ENCODE measurements at places on chromosomes 3 and 15.

DNA sequence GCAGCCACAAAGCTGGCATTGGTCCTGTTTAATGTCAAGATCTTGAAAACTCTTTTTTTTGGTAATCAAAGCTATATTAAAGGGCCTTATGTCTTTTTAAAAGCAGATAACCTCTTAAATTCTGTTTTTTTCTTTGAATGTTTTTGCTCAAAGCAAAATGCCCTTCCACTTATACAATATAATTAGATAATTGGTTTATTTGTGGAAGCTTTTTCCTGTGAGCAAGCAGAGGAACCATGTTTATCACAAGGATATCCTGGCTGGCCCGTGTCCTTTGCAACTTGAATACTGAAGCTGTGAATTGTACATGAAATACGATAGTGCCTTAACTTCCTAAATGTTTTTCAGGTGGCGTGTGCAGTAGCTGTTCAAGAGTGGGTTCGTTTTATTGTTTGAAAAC is 2.6 kb downstream of the ST3GAL6 start:
- DNase-seq, result no peak

- no peak for DNase-seq
These were observed 412.9 kb upstream of the GRM7 start for GRCh38 chr3:6448011-6448410.

- DNase-seq, result no peak
These were observed 135.0 kb upstream of the DPH6 start for GRCh38 chr15:35680951-35681350.

- no peak for DNase-seq
These were observed 41.6 kb upstream of the AP3B2 start for GRCh38 chr15:82751308-82751707.

DNA sequence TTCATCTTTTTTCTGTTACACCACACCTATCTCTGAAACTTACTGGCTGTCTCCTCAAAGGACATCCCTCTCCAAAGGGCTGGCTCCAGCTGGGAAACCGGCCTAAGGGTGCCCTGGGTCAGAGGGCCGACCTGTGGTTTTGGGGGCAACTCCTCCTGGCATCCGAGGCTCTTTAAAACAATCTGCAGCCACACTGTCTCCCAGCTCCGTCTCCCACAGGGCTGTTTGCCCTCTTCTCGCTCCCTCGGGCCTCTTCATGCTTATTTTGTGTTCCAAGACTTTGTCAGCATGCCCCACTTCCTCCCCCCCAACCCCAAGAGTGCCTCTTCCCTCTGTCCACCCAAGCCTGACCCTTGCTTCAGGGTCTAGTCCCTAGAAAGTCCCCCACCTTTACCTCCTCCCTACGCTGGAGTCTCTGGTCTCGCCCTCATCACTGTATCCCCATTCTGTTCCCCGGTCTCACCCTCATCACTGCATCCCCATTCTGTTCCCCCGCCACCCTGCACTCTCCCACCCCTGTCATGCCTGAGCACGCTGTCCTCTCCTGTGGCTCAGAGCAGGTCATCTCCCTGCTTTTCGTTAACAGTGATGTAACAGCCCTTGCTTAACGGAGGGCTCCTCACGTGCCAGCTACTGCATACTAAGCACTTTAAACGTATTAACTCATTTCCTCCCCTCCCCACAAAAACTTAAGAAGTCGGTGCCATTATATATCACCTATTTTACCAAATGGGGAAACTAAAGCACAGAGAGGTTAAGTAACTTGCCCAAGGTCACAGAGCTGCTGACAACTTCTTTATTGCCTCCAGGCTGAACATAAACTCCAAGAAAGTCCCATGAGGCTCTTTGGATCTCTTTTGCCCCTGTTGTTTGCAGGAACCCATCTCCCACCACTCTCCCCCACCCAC is 1.1 kb upstream of the CSK start:
- no peak for DNase-seq

DNA sequence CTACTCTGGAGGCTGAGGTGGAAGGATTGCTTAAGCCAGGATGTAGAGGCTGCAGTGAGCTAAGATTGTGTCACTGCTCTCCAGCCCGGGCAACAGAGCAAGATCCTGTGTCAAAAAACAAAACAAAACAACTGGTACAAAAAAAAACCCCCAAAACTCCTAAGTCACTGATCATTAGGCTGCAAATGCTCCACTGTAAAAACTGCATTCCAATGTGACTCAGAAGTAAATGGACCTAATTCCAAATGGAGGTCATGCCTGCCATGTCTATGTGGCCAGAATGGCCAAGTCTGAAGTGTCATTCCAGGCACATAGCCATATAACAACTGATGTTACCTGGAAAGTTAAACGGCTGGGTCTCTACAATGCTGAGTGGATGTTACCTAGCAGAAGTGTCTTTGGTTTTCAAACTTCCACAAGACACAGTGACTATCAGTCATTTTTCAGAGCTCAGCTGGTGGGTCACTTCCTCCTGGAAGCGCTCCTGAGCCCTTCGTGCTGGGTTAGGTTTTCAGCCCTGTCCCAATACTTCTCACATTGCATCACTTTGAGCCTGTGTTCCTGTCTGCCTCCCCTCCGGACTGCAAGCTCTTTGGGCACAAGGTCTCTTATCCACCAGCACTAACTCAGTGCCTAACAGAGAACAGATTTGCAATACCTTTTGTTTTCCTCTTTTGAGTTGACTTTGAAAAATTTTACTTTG is 10.6 kb downstream of the FSTL1 start:
- no peak for DNase-seq

DNA sequence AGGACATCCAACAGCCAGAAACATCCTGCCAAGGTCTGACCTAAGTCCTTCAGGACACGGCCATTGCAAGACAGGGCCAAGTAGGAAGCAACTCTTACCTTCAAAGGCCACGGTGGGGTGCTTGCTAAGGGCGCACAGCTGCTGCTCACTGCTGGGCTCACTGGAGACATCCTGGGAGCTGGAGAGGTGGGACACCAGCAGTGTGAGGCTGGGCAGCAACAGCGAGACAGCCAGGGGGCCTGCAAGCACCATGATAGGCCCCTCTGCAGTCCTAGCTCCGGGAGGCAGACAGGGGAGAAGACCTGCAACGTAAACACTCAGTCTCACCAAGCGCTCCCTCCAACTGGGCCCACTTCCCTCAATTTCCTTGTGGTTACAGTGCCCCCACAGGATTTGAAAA is 79.2 kb downstream of the SEMA5B start:
- no peak for DNase-seq

DNA sequence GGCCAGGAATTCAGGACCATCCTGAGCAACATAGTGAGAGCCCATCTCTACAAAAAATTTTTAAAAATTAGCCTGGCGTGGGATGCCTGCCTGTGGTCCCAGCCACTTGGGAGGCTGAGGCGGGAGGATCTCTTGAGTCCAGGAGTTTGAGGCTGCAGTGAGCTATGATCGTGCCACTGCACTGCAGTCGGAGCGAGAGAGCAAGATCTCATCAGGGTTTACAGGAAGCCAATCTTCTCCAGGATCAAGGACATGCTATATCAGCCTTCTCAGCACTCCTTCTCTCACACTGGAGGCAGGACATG is 451 bp upstream of the STOML1 start:
- no peak for DNase-seq

- peak; percentile 71 for DNase-seq
These were observed 740 bp upstream of the ZBTB47 start for GRCh38 chr3:42652611-42653302.

- no peak for DNase-seq
These were observed 34.7 kb upstream of the SLC41A3 start for GRCh38 chr3:126118591-126118990.

DNA sequence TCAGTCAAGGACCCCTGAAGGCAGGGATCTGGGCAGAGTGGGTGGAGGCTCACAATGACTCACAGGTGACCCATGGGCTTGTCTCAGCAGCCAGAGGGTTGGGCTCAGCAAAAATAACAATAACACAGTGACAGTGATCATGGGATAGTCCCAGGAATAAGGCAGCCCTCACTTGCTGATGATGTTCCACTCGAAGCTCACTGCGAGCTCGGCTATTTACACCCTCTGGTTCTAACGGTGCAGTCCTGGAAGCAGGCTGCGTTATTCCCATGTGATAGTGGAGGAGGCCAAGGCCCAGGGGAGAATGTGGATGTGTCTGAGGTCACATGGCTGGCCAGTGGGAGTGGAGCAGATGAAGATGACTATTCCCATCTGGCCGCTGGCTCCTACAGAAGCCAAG is 16.2 kb downstream of the CCDC33 start:
- no peak for DNase-seq

DNA sequence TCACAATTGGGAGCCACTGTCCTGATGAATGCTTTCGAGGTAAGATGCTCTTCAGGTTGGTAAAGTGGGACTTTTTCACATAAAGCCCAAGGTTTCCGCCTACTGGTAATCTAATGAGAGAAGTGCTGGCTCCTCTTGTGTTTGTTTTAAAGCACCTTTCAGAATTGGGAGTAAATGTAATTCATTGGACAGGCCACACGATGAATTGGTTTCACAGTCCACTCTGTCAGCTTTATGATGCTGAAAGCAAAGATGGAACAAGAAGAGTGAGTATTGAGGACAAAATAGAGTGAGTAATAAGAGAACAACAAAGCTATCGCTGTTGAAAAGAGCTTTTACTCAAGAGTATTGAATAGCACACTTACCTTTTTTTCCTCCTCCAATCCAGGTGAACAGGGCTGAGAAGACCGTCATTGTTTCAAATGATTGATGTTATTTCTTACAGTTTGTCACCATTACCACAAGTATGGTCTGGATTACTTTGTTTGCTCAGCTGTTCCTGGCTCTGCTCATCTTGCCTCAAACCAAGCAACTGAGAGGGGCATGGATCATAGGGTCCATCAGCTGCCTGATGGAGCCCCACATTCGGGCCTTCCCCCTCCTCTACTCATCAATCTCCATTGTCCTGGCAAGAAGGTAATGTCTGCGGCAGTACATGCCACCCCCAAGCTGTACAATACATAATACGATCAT is 136.1 kb upstream of the CNTN4 start:
- DNase-seq, result no peak

- no peak for DNase-seq
These were observed 622.8 kb upstream of the AGTR1 start for GRCh38 chr3:148074946-148075345.

- no peak for DNase-seq
These were observed 18.8 kb upstream of the VGLL4 start for GRCh38 chr3:11662392-11662990.

- no peak for DNase-seq
These were observed 10.6 kb downstream of the PIK3CB start for GRCh38 chr3:138824114-138824506.

DNA sequence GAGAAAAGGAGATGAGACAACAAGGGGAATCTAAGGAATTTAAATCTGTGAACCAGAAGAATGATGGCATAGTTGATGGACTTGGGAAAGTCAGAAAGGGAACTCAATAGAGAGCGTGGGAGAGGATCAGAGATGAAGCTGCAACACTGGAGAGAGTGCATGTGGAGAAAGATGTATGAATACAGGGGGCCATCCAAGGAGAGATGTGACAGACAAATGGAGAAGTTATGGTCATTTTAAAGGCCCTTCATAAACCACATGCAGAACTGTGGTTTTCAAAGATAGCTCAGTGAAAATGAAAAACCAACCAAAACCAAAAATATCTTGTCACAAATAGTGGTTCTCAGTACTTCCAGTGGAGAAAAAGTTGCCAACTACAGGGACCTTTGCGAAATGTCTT is 265.2 kb downstream of the SUCLG2 start:
- peak; percentile 0 for DNase-seq

DNA sequence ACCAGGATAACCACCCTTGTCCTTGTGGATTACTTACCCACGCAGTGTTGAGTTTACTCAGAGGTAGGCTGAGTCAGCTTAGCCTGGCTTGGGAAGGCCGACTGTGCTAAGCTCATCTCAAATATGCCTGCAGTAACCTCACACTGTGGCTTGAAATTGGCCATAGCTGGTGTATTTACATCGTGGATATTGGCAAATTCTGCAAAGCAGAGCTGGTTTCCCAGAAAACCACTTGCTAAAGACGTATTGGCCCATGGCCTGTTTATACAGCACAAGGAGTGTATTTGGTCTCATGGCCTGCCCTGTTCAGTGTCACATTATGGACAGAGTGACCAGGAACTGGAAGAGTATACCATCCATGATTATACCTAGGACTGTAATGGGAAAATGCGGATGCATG is 170.5 kb upstream of the UBE3A start:
- no peak for DNase-seq

DNA sequence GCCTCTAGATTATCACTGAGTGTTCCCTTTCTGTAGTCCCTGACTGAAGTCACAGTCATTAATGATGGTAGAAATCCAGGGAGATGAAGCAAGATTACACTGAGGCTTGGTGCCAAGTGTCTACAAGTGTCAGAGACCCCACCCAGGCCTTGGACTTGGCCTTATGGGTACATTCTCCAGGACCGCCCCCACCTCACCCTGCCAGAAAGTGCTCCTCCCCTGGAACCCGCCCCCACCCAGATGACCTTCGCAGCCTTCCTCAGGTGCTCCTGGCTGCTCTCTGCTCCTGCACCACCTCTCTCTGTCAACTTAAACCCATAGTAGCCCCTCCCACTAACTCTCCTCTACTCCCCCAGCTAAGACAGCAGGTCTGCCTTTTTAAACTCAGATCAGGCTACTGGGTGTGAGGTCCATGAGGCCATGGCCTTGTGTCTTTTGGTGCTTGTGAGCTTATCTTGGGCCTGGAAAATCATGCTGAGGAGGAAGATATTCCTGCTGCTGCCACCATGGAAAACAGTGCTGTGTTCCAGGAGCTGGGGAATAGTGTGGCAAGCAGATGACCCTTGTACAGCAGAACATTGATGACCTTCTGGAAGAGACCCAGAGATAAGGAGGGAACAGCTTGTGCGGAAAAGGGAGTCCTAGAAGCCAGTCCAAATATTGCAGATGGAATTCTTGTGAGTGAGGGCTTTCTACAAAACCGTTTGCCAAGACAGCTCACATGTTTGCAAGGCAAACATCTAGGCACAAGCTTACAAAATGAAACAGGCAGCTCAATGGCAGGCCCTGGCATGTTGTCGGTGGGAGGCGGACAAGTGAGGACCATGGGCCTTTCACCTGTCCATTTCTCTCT is 40.3 kb upstream of the NDUFB4 start:
- no peak for DNase-seq

GRCh38 chr3:20405744-20406143 is 219.7 kb upstream of the SGO1 start:
- DNase-seq, result no peak

- DNase-seq, result peak; percentile 72
These were observed 3.3 kb upstream of the DCP1A start for GRCh38 chr3:53350652-53351051.

GRCh38 chr3:43587303-43587702 is 34.5 kb downstream of the ANO10 start:
- DNase-seq, result no peak

- DNase-seq, result no peak
These were observed 299.3 kb downstream of the SHQ1 start for GRCh38 chr3:72548981-72549380.

DNA sequence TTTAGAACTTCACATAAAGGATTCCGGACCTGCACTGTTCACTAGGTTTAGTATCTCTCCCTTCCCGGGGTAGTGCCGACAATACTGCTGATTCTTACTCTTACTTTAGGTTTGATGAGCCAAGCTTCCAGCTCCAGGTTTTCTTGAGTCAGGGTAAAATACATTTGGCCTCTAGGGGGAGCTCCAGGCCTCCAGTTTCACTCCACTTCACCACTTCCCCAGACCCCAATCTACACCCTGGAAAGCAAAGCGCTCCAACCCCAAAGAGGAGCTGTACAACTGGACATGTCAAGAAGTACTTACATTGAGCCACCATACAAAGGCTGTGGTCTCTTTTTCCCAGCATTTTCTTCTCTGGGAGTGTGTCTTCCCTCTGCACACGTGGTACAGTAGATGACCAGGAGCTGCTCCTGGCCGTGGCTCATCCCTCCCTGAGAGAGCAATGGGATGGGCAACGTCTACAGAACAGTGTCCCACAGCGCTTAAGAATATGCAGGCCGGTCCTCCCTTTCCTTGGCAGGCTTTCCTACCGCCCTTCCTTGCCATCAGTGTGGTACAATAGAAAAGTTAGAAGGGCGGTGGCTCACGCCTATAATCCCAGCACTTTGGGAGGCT is 93.9 kb upstream of the CCDC80 start:
- peak; percentile 55 for DNase-seq
